ENCODE measurements at places on chromosomes 5 and 9.

GRCh38 chr5:154309371-154309745 lies 118.8 kb downstream of the GALNT10 start:
- DNase-seq = no peak

GRCh38 chr9:71822456-71822855 lies 54.1 kb upstream of the CEMIP2 start:
- no peak for DNase-seq

GRCh38 chr9:126058591-126058990 lies 268.0 kb upstream of the MVB12B start:
- DNase-seq = no peak

DNA sequence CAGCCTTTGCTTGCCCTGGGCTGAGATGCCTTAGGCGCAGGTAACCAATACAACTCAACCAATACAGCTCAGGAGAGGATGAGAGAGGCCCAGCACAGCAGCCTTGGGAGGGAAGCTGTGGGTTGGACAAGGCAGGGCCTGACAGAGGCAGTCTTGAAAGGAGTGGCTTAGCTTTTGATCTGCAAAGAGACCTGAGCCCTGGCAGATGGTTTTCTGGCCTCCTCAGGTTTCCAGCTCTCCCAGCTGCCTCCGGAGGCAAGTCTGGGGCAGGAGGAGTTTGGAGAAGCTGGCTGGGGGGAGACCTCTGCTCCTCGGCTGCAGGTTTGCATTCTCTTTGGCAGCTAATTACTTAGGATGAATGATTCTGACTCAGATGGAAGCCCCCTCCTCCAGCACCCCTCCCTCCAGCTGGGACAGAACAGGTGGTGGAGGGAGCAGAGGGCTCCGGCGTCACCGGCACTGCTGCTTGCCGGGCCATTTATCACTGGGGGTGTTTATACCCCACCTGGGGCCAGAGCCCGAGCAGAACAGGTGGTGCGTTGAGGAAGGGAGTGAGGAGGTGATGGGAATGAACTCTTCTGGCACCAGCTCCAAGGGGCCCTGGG lies 50.8 kb downstream of the TSPAN17 start:
- DNase-seq = no peak

GRCh38 chr9:69076550-69076949 lies 41.0 kb downstream of the FXN start:
- no peak for DNase-seq

- no peak for DNase-seq
These were observed 25.9 kb downstream of the ROPN1L start for GRCh38 chr5:10467281-10468198.

- no peak for DNase-seq
These were observed 6.6 kb upstream of the GLRA1 start for GRCh38 chr5:151931260-151931659.

GRCh38 chr9:135130207-135130976 lies 42.9 kb downstream of the OLFM1 start:
- no peak for DNase-seq

DNA sequence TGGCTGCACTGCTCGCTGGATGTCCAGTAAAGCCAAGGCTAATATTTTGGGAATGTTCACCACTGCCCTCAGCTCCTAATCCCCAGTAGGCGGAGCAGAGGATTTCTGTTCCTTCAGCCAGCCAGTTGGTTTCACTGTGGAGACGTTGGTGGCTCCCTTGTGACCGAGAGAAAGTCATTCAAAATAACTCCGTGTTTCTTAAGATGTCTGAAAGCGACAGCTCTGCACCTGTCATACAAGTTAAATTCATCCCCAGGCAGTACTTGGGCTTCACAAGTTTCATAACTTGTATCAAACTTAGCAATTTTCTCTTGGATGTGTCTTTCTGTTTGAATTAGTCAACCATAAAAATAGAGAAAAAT lies 382 bp upstream of the CDKN2B start:
- DNase-seq = no peak

- DNase-seq = no peak
These were observed 805.5 kb upstream of the DMAC1 start for GRCh38 chr9:8605096-8605495.

DNA sequence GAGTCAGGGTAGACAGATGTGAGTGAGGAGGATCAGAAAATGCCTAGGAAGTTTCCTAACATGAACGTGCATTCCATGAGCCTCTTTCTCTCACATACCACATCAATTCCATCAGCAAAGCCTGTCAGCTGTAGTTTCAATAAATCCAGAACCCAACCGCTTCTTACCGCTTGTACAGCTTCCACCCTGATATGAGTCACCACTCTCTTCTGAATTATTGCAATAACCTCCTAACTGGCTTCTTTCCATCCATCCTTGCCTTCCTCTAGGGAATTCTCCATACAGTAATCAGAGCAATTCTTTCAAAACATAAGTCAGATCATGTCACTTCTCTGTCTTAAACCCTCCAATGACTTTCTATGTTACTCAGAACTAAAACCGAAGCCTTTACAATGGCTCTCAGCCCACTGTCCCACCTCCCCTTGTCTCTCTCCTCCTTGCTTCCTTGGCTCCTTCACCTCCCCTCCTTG lies 8.1 kb upstream of the RAD23B start:
- DNase-seq = no peak

DNA sequence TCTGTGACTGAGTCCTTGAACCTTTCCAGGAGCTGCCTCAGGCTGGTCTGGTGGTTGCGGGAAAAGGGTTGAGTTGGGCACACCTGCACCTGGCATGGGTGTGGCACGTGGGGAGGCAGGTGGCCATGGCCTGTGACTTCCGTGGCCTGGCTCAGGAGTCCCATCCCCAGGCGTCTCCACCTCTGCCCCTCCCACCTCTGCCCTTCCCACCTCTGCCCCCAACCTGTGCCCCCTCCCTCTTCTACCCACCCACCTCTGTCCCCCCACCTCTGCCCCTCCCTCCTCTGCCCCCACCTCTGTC lies 1.9 kb upstream of the QRFP start:
- no peak for DNase-seq

DNA sequence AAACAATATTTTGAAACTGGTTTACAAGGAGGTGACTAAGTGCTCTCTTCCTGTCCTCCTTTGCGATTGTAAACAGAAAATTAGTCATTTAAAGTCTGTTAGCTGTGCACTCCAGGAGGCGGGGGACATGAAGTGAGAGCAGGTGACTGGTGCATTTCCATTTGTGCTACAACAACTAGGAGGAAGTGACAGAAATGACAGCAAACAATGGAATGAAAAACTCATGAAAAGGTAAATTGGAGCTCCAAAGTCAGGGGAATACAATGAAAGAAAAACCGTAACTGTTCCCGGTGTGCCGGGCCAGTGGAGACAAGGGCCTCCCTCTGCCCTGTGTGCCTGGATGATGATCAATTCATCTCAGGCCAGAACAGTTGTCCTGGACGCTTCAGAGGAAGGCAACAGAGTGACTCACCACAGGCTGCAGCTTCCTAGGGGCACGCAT lies 439.9 kb downstream of the GADD45G start:
- no peak for DNase-seq

- DNase-seq = no peak
These were observed 108.1 kb upstream of the NIPBL start for GRCh38 chr5:36768450-36768849.

- no peak for DNase-seq
These were observed 4.6 kb downstream of the PTGES start for GRCh38 chr9:129748249-129748648.

- no peak for DNase-seq
These were observed 7.1 kb downstream of the BRD9 start for GRCh38 chr5:885529-885928.

DNA sequence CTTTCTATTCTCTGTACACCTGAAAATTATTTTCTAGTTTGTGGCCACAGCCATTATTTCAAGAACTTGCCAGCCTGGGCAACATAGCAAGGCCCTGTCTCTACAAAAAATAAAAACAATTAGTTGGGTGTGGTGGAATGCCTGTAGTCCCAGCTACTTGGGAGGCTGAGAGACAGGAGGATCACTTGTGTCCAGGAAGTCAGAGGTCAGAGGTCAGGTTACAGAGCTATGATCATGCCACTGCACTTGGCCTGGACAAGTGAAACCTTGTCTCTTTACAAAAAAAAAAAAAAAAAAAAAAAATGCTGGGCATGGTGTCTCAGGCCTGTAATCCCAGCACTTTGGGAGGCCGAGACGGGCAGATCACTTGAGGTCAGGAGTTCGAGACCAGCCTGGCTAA lies 58.3 kb downstream of the HMGCR start:
- DNase-seq = no peak

DNA sequence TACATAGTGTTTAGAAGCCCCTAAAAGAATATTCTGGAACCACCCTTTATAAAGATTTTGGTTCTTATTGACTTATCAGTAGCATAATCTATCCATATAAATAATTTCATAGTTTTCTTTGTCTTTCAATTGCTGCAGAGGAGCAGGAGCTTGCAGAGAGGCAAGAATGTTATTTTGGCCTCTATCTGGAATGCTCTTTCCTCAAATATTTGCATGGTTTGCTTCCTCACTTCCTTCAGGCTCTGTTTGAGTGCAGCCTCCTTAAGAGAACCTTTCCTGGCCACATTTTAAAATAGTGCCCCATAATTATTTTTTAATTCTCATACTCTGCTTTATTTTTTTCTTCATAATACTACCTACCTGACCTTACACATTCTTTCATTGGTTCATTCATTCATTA lies 1.5 kb downstream of the C5 start:
- DNase-seq = no peak

All from cortex of kidney (tissue), 1 donor.